Hematopoietic multipotent progenitor cell treated with erythropoietin and hydrocortisone succinate and interleukin-3 and kit ligand, for 15 days (in vitro differentiated cells): ENCODE measurements at places on chromosomes 2 and 18.

GRCh38 chr2:180664507-180664906 is 315.9 kb upstream of the UBE2E3 start:
- no peak for DNase-seq

GRCh38 chr2:165660361-165660760 is 133.7 kb downstream of the GALNT3 start:
- DNase-seq = no peak

DNA sequence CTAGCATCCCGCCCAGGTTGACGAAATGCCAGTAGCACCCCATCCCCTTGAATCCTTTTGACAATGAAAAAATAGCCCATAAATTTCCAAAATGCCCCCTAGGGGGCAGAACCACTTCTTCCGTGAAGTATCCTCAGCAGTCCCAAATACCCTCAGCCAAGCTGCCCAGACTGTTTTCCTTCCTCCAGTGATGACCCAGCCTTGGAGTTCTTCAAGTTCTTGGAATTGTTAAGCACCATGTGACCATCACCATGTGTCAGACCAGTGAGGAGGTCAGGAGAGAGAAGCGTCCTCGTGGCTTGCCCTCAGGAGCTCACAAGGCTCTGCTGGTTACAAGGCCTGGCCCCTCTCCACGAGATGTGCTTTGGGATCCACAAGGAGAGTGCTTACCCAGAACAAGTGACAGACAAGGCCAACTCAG is 1.4 kb upstream of the SLC23A3 start:
- DNase-seq = peak; percentile 70

DNA sequence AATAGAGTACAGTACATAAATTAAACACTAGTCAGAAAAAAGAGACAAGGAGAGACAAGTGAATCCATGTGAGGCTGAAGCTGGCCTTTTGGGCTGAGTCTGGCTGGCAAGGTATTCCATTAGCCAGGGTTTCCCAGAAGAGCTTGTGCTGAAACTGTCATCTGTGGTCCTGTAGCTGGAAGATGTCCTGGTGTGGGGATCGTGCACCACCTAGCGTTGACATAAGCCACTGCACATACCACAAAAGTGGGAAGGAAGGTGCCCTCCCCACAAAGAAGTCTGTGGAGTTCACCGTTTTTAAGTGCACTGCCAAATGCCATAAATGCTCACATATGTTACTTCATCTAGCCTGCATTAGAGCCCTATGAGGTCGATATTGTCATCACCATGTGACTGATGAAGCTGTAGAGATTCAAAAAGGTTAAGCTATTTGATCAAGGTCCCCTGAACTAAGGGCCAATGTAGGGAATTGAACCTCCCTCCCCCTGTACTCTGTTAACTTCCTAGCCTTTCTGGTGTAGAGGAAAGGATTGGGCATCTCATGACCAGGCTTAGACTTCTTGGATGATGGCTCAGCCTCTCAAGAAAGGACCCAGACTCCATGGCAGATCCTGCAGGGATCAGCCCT is 31.9 kb upstream of the GALNT14 start:
- peak; percentile 51 for DNase-seq

DNA sequence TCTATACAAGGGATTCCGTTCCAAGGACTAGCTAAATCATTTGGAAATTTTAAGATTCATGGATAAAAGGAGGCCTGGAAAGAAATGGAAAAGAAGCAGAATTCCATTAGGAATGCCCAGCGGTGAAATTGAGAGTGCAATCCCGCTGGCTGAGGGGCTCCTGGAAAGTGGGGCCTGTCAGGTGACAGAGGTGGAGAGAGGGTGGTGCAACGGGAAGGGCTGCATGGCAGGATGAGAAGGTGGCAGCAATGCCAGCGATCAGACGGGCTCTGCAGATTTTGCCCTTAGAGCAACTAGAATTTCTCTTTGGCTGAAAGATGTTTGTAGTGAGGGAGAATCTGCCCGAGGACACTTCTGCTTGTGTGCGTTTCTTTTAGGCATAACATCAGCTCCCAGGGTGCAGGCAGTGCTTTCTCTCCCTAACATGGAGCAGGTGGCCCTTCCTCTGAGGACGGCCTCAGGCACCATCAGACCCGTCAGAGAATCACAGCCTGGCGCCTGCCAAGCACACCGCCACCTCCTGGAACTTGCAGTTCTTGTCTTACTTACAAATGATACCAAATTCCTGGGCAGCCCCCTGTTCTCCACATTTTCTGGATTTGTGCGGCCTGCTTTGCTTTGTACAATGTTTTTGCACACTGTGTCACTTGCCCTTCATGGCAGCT is 261.6 kb downstream of the NDUFA10 start:
- DNase-seq = no peak
